ENCODE measurements at places on chromosomes 5 and 9.

DNA sequence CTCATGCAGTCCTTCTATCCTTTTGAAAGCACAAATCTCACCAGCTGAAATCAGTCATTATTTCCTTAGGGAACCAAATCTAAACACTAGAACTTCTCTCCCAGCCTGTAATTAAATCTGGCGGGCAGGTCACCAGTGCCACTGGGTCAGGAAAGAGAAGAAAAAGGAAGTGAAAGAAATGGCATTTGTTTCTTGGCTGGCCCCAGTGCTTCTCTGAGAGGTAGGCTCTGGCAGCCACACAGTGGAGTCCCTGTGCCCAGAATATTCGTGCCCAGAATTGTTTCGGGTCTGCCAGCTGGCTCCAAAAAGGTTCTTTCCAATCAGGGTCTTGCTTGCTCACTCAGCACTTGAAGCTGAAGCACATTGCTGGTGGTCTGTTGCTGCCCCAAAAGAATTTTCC lies 133.9 kb upstream of the MTAP start:
- no peak overlapping the region for H3K27ac ChIP-seq
- H3K4me1 ChIP-seq, result peaks cover 6% of the 10 kb centered on the region
- H3K27me3 ChIP-seq, result peaks cover 6% of the 10 kb centered on the region

DNA sequence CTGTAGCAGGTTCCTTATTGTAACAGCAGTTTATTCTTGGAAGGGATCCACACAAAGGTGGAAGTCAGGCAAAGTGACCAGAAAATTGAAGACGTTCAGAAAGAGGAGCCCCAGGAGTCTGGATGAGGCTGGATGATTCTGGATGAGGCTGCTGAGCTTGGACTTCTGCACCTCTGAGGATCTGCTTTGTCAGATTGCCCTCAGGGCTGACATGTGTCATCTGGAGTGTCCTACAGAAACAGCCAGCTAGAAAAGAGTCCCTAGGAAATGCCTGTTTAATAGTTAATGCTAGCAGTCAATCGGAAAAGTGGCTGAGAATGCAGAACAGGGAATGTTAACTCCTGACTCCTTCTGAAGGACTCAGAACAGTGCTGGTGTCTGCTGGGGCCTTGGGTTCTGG lies 236.4 kb downstream of the LRRC70 start:
- H3K27ac ChIP-seq, result no peak overlapping the region
- H3K4me1 ChIP-seq, result no peaks in the 10 kb centered on the region
- DNase-seq, result no peak
- H3K4me3 ChIP-seq, result no peak overlapping the region

- H3K4me3 ChIP-seq, result no peak overlapping the region
- DNase-seq, result no peak
- peaks cover 3% of the 10 kb centered on the region for H3K36me3 ChIP-seq
- H3K4me1 ChIP-seq, result peaks cover 8% of the 10 kb centered on the region
- H3K27me3 ChIP-seq, result peaks cover 32% of the 10 kb centered on the region
Observed at GRCh38 chr5:58455066-58455465, 4.8 kb downstream of the PLK2 start.

GRCh38 chr9:134662143-134662876 lies 20.7 kb downstream of the COL5A1 start:
- no peak overlapping the region for H3K4me3 ChIP-seq
- H3K36me3 ChIP-seq, result no peaks in the 10 kb centered on the region
- DNase-seq, result no peak
- H3K4me1 ChIP-seq, result no peaks in the 10 kb centered on the region

GRCh38 chr5:139422307-139422893 lies 16.9 kb downstream of the DNAJC18 start:
- DNase-seq, result peak; percentile 53
- H3K4me3 ChIP-seq, result no peak overlapping the region
- no peaks in the 10 kb centered on the region for H3K27me3 ChIP-seq
- H3K27ac ChIP-seq, result peak overlapping the region; percentile 58

DNA sequence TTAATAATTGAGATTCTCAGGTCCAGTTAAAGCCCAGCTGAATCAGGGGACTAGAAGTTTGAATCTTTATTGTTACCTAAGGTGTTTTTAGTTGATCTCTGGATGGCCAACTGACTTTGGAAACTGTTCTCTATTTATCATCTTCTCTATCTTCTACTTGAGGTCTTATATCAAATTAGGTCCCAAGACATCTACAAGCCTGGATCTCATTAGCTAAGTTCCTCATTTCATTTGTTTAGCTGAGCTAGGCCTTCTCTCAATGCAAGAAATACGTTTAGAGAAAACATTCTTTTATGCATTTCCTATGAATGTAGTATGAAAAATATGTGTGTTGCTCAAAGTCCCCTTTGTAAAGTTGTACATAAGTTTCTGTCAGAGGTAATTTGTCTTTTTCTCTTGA lies 196.6 kb downstream of the PTTG1 start:
- no peaks in the 10 kb centered on the region for H3K4me1 ChIP-seq
- H3K36me3 ChIP-seq, result no peaks in the 10 kb centered on the region
- H3K27me3 ChIP-seq, result peaks cover 5% of the 10 kb centered on the region
- no peak overlapping the region for H3K4me3 ChIP-seq
- no peak overlapping the region for H3K27ac ChIP-seq
- DNase-seq, result no peak

GRCh38 chr9:91246846-91247245 lies 114.9 kb downstream of the AUH start:
- H3K27me3 ChIP-seq, result no peaks in the 10 kb centered on the region
- no peak overlapping the region for H3K4me3 ChIP-seq
- H3K36me3 ChIP-seq, result peaks cover 58% of the 10 kb centered on the region
- peak overlapping the region; percentile 50 for H3K27ac ChIP-seq
- peaks cover 65% of the 10 kb centered on the region for H3K4me1 ChIP-seq

DNA sequence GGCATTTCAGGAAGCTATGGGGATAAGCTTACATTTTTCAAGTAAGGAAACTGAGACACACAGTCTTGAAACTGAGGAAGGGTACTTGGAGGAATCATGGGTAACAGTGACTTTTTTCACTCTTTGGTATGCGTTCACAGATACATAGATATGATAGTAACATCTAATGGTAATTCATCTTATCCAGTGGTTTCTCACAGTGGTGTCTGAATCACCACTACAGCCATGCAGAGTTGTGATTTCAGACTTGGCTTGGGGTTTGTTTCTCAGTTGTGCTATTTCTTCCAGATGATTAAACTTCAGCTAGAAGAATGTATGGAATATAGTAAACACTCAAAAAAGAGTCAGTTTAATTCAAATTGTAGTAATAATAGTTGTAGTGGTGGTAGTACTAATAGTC lies 239.1 kb upstream of the NUDT12 start:
- no peaks in the 10 kb centered on the region for H3K36me3 ChIP-seq
- H3K4me1 ChIP-seq, result no peaks in the 10 kb centered on the region
- H3K27ac ChIP-seq, result no peak overlapping the region
- H3K27me3 ChIP-seq, result no peaks in the 10 kb centered on the region
- no peak for DNase-seq

GRCh38 chr9:95027914-95028852 lies 289.3 kb downstream of the FANCC start:
- H3K27ac ChIP-seq, result no peak overlapping the region
- no peaks in the 10 kb centered on the region for H3K27me3 ChIP-seq
- no peak for DNase-seq
- H3K4me1 ChIP-seq, result peaks cover 4% of the 10 kb centered on the region
- H3K4me3 ChIP-seq, result no peak overlapping the region
- no peaks in the 10 kb centered on the region for H3K36me3 ChIP-seq

GRCh38 chr9:23526806-23527205 lies 299.2 kb downstream of the ELAVL2 start:
- DNase-seq, result no peak
- H3K36me3 ChIP-seq, result no peaks in the 10 kb centered on the region
- no peaks in the 10 kb centered on the region for H3K4me1 ChIP-seq
- no peaks in the 10 kb centered on the region for H3K27me3 ChIP-seq

- no peak for DNase-seq
- H3K27me3 ChIP-seq, result no peaks in the 10 kb centered on the region
- H3K4me1 ChIP-seq, result no peaks in the 10 kb centered on the region
- no peaks in the 10 kb centered on the region for H3K36me3 ChIP-seq
- H3K4me3 ChIP-seq, result no peak overlapping the region
Observed at GRCh38 chr5:161481922-161482321, 64.6 kb downstream of the GABRB2 start.
